CD14-positive monocyte (primary cell): ENCODE measurements at places on chromosomes 4 and X.

DNA sequence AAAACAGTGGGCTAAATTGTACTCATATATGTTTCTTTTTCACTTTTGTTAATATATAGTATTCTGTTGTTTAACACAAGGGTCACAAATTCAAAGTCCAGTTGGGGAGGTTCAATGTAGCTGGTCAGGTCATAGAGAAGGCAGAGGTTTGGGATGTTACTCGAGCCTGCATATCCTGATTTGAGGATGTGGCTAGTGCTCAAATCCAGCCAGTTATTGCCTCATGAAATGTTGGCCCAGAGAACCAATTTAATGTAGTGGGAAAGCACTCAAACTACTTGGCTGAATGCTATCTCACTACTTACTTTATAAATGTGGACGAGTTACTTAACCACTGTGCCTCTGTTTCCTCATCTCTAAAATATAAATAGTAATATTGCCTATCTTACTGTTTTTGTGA is 12.5 kb downstream of the USO1 start:
- no peak for DNase-seq

DNA sequence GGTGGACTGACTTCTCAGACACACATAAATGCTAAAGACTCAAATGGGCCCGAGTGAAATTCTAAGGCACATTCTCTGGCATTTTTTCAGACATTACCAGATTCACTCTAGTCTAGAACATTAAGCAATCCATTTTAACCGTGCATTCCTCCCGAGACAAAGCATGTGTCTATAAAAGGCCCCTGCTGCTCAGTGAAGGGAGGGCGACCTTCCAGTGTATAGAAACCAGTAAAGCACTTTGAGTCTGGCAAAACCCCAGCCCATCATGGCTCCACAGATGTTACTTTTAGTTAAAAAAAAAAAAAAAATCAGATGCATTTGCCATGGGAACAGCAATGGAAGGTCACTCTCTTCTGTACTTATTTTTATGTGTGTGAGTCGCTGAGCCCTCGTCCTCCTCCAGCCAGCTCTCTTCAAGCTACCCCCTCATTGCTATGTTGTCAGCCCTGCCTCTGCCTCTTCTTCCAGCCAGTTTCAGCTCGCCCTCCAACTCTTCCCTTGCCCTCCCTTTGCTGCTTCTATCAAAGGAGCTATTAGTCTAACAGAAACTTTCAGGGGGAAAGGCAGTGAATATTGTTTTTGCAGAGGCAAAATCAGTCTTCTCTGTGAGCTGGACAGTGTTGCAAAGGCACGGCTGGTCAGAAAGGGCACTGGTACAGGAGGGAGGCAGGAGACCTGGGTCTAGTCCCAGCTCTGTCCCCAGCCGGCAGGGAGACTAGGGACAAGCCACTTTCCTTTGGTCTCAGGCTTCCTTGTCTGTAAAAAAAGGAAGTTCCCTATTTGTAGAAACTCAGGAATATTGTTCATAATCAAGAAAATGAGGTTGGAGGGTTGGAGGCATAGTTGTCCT is 644.2 kb downstream of the ZNF674 start:
- DNase-seq, result no peak

DNA sequence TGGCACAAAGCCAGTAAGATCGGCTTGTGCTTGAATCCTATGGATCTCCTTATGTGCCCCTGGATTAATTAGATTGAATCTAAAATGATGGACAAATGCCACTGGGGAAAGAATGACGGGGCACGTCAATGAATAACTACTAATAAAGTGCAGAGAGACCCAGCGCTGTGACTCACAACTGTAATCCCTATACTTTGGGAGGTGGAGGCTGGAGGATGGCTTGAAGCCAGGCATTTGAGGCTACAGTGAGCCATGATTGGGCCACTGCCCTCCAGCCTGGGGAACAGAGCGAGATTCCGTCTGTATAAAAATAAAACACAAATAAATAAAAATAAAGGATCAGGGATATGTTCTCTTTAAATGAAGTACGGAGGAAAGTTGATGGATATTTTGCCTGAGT is 179.4 kb downstream of the DCHS2 start:
- no peak for DNase-seq

- DNase-seq, result no peak
Measured at GRCh38 chr4:98692411-98692810, 34.0 kb upstream of the TSPAN5 start.

GRCh38 chrX:56530011-56530410 is 33.4 kb upstream of the UBQLN2 start:
- no peak for DNase-seq

GRCh38 chr4:26252349-26253025 is 68.3 kb upstream of the RBPJ start:
- no peak for DNase-seq

- DNase-seq, result no peak
Measured at GRCh38 chrX:149073479-149073878, 431.6 kb downstream of the IDS start.

- DNase-seq, result no peak
Measured at GRCh38 chr4:145709336-145709735, 29.4 kb downstream of the C4orf51 start.

DNA sequence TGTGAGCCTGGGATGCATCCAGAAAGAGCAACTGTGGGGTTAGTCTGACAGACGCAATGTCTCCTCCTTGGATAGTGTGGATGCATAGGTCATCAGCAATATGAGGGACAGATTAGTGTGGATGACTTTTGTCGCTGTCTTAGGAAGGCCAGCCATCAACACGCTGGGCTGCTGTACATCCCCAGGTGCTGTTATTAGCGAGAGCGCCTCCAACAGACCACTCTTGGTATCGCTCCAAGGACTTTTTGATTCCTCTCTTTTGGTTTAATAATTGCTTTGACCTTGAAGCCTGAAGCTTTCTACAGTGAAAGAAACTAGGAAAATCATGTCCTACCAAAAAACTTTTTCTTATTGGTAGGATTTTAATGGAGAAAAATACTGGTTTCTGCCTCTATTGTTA is 76.7 kb downstream of the TMEM131L start:
- no peak for DNase-seq

- no peak for DNase-seq
Measured at GRCh38 chr4:132866616-132867015, 282.5 kb upstream of the PCDH10 start.

DNA sequence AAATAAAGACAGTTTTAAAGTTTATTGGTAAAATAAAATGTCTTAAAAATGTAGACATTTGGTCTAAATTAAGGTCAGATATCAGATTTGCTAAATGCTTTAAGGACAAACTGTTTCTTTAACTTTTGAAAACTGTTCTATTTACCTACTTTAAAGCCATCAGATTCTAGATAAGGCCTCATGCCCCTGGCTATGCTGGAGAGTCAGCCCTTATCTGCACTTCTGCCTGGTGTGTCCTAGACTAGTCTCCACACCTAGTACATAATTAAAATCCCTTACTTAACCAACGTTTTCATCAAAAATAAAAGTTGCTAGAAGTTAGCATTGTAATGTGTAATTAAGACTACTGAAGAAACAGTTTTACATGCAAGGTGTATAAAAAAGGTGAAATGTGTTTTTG is 25.6 kb downstream of the HSD17B11 start:
- DNase-seq, result no peak

DNA sequence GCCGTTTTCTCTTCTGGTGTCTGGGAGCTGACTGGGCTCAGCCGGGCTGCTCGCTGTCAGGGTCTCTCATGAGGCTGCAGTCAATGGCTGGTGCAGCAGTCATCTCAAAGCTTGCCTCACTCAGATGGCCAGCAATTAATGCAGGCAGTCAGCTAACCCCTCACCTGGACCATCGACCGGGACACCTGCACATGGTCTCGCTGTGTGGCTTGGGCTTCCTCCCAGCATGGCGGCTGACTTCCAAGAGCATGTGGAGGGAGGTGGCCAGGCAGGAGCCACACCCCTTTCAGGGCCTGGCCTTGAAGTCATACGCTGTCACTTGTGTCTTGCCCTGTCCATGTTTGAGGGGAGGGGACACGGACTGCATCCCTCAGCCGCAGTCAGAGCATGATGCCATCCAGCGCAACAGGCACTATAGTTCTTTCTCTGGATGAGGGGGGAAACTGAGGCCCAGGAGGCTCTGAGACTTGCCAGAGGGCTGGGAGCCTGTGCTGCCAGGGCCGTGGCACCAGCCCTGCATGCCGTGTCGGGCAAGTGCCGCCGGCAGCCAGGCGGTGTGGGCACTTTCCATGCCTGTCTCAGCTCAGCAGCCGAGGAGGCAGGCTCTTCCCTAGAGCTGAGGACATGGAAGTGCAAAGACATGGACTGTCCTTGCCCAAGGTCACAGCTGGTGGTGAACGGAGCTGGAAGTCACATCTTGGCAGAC is 201.8 kb downstream of the AFAP1 start:
- DNase-seq, result no peak

- DNase-seq, result no peak
Measured at GRCh38 chr4:160265836-160266235, 1163.0 kb downstream of the RAPGEF2 start.

GRCh38 chrX:120857240-120857639 is 18.4 kb downstream of the CT47B1 start:
- no peak for DNase-seq

DNA sequence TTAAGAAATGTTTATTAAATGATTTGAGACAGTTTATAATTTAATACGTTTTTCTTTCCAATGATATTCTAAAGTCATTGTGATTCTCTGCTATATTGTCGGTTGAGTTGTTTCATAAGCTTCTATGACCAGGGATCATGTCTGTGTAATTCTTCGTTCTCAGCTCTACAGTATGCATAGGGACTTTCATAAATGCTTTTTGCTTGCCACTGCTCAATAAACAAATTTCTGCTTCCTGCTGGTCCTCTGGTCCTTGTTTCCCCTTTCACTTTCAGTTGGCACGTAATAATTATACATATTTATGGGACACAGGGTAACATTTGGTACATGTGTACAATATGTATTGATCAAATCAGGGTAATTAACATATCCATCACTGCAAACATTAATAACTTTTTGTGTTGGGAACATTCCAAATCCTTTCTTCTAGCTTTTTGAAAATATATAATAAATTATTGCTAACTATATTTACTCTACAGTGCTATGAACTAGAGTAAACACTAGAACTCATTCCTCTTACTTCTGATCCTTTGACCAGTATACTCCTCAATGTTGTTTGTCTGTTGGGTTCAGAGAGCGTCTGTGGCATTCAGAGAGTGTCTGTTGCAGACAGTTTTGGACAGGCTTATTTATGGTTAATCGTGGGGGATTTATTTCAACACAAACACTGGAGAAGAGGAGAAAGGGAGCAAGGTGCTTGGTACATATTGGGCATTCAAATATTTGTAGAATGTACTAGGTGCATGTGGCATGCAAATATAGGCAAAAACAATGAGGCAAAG is 68.3 kb upstream of the SPANXB1 start:
- DNase-seq, result no peak

DNA sequence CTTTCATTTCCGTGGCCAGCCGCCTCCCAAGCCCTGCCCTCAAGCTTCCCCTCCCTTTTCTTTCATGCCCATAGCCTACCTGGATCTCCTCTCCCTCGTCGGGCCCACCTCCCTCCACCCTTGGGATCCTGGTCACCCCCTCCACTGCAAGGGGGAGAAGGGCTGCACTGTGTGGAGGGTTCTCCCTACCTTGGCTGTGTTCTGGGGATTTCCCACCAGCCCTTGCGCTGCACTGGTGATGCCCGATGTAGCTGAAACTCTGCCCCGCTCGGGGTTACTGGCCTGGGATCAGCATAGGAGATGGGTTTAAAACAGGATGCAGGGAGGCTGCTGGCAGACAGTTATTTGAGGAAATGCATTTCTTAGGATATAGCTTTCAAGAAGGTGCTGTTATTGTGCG is 128.9 kb downstream of the TBL1X start:
- DNase-seq, result no peak

DNA sequence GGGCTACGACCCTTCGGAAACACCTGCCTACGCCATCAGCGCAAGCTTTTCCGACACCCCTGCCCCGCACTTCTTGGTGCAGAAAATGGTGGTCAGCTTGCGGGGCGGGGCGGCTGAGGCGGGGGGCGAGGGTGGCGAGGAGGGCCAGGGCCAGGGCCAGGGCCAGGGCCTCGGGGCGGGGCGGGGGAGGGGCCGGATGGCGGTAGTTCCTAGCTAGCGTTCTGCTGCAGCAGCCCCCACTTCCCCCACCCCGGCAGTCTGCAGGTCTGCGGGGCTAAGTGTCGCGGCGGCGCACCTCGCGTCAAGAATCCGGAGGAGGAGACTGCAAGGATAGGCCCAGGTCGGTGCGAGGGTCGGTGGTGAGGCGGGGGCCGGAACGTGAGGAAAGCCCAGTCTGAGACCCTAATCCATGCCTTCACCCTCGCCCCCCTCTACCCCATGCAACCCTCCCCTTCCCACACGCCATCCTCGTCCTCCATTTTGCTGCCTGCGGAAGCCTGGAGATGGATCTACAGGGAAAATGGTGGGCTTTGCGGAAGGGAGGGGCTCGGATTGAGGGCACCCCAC is 600 bp downstream of the BEX4 start:
- peak; percentile 5 for DNase-seq

- peak; percentile 64 for DNase-seq
Measured at GRCh38 chr4:140851032-140851636, 94.9 kb upstream of the TBC1D9 start.

DNA sequence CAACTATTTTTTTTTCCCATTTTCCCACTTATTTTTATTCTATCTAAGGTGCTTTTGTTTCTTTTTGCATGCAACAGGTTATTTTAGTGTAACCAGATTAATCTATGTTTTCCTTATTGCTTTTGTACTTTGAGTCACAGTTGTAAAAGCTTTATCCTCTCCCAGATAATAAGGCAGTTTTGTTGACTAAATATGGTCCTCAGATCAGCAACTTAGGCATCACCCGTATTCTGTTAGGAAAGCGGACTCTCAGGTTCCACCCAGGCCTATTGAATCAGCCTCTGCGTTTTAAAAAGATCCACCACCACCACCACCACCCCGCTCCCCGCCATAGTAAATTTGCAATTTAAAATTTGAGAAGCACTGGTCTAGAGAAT is 58.6 kb upstream of the USP9X start:
- DNase-seq, result no peak

DNA sequence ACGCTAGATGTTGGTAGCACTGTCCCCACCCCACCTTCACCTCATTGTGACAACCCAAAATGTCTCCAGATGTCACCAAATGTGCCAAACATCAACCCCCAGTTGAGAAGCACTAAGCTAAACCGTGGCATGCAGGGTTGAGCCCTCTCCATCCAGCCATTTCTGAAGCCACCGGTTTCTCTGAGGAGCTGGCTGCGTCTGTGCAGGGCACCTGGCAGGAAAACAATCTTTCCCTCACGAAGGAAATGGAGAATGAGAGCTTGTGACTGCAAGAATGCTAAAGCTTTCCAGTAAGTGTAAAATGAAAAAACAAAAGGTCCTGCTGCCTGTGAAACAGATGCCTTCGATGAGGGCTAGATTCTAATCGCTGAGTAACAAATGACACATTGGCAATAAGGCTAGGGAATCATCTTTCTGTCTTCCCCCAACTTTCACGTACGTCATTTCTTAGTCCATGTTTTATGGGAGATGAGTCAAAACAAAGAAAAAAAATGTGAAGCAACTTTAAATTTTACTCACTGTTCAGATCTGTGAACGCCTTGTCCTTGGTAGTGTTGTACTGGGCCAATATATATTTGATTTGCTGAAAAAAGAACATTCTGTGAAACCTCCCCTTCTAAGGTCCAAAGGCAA is 59.9 kb downstream of the PROM1 start:
- DNase-seq, result no peak
